ENCODE measurements at places on chromosomes 4 and X.

- DNase-seq, result no peak
Measured at GRCh38 chrX:48460606-48461005, 9.5 kb downstream of the SLC38A5 start.

DNA sequence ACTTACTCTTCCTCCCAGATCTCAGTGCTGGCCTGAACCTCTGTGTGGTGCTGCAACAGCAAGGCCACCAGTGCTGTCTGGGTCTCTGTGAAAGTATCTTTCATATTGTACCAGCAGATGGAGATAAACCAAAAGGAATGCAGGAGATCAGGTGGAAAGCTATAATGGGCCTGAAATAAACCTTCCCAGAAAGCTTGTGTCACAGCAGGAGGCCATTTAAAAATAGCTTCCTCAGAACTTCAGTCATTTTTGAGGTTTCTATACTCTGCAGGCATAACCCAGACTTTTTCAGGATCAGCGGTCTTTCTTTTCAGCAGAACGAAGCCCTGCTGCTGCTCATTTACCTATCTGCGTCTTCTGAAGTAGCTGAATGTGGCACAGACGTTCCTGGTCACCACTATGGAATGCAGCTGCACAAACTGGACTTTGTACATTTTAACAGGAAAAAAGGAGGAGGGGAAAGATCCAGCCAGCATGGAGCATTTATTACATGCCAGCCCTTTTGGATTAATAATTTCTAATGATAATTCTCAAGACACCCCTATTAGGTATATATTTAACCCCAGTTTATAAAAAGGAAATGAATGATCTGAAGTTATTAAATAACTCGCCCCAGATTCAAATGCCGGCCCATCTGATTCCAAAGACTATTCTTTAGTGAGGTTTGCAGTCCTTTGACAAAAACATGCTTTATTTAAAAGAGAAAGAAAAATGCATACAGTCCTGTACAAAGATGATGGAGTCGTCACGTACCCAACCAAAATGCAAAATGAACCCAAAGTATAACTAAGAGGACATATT, 119.7 kb downstream of the NFKB1 start:
- no peak for DNase-seq

- DNase-seq, result no peak
Measured at GRCh38 chrX:29590921-29591320, 624.4 kb upstream of the MAGEB2 start.

- no peak for DNase-seq
Measured at GRCh38 chr4:122762520-122762919, 30.0 kb downstream of the BBS12 start.

DNA sequence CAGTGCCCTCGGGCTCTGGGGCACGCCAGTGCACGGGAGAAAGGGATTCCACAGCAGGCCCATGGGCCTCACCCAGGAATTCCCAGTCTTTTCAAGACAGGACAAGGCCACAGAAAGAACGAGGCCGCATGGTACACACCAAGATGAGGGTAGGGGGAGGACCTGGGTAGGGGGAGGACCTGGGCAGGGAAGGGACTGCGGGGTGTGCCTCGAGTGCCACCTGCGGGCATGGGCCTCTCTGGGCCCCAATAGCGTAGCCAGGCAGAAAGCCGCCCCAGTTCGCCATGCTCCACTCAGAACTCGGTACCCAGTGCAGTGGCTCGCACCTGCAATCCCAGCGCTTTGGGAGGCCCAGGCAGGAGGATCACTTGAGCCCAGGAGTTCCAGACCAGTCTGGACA, 14.0 kb upstream of the DUSP9 start:
- DNase-seq, result no peak

DNA sequence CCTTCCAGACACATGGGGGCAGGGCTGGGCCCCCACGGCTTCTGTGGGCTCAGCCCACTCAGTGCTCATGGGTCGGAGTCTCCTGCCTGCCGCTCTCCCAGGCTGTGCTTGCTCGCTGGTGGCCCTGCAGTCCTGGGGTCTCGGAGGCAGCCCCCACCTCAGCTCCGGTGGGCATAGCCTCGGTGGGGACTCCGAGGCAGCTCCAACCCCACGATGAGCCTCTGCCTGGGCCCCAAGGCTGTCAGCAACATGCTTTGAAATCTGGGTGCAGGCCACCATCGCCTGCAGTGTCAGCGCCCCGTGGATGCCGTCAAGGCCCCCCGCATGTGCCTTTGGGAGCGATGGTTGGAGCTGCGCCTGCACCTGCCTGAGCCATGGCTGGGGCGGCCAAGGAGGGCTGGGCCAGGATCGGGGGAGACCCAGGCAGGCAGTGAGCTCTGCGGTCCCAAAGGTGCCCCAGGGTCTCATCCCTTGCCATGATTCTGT, 30.2 kb upstream of the SPON2 start:
- DNase-seq, result no peak

- DNase-seq, result no peak
Measured at GRCh38 chr4:37760840-37761239, 65.6 kb upstream of the PGM2 start.

GRCh38 chr4:82268050-82268825, 105.6 kb downstream of the HNRNPD start:
- DNase-seq, result peak; percentile 34

DNA sequence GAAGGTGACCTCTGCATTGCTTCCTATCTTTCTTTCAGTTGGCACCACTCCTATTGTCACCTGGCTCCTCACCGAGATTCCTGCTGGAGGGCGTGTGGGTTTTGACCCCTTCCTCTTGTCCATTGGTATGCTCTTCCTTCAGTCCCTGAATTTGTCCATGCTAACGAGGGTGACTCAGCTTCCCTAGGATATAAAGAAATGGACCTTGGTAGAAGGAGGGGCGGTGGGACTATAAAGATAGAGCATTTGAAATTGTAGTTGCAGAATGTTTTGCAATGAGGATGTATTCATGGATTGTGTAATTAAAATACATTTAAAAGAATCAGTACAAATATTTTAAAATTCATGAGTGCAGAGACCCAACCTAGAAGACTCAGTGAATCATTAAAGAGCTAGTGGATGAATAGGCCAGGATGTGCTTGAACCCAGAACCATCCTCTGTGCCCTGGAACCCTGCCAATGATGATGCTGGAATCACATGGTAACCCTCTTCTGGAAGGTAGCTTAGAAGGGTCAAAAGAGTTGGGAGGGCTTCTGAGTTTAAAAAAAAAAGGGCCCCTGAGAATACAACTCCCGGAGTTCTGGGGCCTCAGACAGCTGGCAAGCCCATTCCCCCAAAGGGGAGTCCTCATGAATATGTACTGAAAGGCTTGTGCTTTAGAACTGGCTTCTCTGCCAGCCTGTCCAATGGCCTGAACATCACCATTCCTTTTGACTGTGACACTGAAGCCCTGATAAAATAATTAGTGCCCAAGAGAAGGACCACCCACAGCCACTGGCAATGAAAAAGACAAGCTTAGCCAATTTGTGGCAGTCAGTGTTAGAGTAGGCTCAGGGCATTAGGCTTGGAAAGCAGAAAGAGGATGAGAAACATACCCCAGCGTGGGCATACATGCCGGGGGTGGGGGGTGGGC, 8.0 kb downstream of the XPNPEP2 start:
- DNase-seq, result no peak

- DNase-seq, result no peak
Measured at GRCh38 chrX:66674506-66674905, 35.6 kb upstream of the EDA2R start.

DNA sequence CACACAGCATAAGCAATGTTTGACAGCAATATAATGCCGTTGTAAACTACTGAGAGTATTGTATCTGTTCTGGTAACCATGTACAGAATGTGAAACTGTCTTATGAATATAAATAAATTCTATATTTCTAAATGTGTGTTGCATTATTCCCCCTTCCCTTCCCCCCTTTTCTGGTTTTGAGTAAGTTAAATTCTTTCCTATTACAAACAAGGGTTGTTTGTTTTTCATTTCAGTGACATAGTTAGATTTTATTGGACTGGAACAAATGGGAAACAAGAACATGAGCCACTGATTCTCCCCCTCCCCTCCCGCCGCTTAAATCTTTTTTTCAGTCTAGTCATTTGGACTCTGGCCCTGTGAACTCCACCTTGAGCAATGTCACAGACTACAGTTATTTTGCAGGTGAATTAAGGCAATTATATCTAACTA, 69.8 kb downstream of the GPAT3 start:
- no peak for DNase-seq

GRCh38 chr4:151260526-151260925, 16.4 kb upstream of the PRSS48 start:
- DNase-seq, result no peak

- DNase-seq, result no peak
Measured at GRCh38 chrX:45110494-45110893, 90.2 kb downstream of the DIPK2B start.

GRCh38 chr4:39873823-39874222, 103.9 kb downstream of the PDS5A start:
- DNase-seq, result no peak

DNA sequence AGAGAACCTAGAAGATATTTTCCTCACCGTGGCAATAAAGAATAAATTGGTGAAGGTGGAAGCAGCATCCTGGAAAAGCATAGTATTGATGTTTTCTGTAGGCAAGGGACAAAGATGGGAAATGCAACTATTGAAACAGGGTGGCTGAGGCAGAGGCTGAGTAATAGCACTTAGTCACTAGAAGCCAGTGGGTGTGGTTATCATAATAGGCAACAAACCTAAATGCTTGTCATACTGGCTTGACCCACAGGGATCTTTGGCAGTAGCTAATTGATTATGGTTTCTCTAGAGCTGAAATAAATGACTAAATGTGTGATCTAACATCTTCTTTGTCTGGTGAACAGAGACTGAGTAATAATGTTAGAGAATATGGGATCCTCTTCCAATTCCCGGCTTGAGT, 353.6 kb upstream of the RPS6KA3 start:
- no peak for DNase-seq

GRCh38 chr4:8709050-8709728, 116.6 kb downstream of the CPZ start:
- no peak for DNase-seq

DNA sequence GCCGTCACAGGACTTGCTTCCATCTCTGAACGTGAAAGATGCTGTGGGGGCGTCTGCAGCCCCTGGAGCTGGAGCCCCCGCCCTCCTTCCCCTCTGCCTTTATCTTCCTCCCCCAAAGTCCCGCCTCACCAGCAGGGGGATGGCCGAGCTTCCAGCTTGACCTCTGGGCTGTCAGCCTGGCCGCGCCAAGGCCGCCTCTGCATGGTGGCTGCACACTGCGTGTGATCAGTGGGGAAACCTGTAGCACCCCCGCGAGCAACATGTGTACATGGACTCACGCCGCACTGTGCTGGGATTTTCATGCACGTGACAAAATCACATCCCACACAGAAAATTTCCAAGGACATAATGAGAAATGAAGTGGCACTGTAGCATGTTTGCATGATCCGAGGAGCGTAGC, 26.5 kb upstream of the PSAPL1 start:
- DNase-seq, result no peak

DNA sequence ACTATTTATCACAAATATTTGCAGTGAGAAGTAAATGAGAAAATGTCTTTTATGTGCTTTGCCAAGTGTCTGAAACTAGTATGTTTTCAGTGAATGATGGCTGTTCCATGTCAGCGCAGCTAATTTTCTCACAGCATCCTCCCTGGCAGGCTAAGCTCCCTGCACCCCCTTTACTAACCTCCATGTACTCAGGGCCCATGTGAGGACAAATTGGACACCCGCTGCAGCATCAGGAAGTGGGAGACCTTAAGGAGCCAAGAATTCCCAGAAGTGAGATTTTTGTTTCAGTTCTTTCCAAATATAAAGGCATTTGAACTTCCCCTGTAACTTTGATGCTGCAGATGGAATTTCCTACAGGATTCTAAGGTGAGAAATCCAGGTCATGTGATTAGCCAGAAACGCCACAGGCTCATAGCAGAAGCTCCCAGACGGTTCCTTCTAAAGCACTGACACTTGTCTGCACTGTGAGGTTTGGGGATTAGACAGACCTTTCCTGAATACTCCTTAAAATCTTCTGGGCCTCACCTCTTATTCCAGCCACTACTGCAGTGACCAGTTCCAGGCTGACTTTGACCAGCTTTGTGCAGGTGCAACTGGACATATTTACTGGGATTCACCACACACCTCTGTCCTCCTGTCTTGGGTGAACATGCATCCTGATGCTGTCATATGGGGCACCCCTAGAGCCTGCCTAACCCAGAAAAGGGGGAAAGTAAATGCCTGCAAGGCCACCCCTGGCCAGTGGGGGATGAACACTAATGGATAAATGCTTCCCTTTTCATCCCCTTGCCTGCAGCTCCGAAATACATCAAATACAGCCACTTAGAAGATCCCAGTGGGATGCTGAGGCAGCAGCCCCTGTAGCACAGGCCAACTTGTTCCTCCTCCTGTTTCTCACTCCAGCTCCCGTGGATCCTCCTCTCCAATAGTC, 45.9 kb downstream of the LGI2 start:
- DNase-seq, result no peak

- no peak for DNase-seq
Measured at GRCh38 chrX:75096331-75096730, 59.8 kb downstream of the ABCB7 start.

DNA sequence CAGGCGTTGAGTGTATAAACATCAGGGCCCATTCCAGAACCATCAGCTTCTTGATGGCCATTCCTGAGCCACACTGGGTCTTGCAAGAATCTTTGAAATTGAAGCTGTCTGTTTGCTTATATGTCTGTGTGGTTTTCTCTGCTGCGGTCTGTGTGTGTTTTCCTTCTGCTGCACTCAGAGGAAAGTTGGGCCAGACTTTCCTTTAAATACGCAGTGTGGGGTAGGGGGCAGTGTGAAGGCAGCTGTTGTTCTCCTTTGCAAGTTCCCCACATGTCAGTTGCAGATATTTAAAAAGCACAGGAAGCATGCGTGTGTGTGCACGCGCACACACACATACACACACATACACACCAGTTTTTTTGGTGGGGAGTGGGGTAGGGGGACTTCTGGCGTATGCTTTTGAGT, 32.1 kb downstream of the CCKAR start:
- DNase-seq, result no peak

GRCh38 chr4:151753056-151753455, 7.8 kb downstream of the GATB start:
- DNase-seq, result no peak

DNA sequence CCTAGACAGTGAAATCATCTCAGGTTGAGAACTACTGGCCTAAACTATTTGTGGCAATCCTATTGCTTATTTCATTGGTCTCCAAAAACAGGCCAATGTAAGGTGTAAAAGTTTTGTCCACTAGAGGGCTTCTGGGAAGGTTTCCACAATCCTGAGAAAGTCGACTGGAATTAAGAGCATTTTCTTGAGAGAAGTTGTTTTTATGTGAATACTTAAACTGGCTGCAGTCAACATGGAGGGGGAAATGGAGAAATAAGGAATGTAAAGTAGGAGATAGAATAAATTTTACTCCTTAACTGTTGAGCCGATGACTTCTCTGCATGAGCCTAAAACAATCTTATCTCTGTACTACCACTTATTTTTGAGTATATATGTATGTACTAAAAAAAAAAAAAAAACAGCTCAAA, 11.0 kb upstream of the EIF4E start:
- no peak for DNase-seq

DNA sequence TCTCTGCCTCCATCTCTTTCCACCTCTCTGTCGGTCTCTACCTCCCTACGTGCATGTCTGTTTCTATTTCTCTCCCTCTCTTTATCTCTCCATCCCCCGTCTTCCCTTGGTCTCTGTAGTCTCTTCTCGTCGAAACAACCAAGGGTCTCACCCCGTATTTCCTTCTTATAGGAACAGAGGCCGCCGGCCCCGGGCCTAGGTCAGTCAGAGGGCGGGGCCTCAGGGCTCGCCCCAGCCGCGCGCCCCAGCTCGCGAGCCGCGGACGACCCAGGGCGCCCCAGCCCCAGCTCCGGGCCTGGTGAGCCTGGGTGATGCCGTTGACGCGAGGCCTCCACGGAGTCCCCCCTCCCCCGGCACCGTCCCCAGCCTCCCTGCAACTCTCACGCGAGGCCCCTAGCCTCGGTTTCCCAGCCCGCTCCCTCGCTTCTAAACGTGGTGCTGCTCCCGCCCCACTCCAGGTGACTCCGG, 6.6 kb downstream of the TIMM17B start:
- no peak for DNase-seq
